ENCODE measurements at places on chromosomes 7 and 10.

- DNase-seq = peak; percentile 19
Observed at GRCh38 chr10:5976512-5977470, 552 bp downstream of the IL15RA start.

- no peak for DNase-seq
Observed at GRCh38 chr10:92124020-92124419, 166.9 kb downstream of the CPEB3 start.

GRCh38 chr7:128259131-128260061 lies 18.3 kb downstream of the LEP start:
- no peak for DNase-seq

- no peak for DNase-seq
Observed at GRCh38 chr7:128378637-128379036, 17.1 kb upstream of the PRRT4 start.

- no peak for DNase-seq
Observed at GRCh38 chr10:6171881-6172695, 30.6 kb upstream of the PFKFB3 start.

DNA sequence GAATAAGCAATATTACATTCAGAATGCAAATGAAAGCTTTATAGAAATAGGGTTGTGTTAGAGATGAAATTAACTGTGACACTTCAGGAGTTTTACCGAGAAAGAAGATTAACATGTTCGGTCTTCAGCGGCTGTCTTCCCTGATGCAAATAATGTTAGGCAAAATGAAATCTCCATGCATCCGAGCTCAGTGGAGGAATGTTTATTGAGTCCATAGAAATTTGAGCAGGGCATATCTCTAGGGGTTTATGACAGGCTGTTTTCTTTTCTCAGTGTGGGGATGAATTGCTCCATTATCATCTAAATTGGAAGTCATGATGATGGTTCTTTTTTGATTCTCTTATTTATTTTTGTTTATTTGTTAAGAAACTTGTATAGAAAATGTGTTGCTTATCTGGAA lies 31.7 kb downstream of the DYNC1I1 start:
- no peak for DNase-seq

DNA sequence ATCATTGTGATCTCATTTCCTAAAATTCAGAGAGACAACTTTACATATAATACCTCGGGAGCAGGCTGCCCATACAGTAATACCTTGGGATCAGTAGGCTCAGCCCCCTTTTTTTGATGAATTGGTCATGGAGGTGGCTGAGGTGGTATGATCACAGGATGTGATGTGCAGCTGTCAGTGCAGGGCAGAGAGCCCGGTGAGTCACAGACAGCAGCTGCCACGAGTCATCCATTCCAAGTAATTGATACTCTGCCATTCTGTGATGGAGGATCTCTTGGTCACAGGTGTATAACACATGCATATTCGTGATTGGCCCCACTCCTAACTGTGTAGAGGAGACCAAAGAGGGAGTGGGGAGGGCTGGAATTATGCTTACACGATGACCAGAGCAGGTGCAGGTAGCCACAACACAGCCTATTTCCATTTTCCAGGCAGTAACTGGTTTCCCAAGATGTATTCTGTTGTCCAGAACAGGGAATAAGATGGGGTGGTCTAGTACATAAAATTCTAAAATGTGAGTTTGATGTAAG lies 14.1 kb downstream of the NRCAM start:
- DNase-seq = no peak

DNA sequence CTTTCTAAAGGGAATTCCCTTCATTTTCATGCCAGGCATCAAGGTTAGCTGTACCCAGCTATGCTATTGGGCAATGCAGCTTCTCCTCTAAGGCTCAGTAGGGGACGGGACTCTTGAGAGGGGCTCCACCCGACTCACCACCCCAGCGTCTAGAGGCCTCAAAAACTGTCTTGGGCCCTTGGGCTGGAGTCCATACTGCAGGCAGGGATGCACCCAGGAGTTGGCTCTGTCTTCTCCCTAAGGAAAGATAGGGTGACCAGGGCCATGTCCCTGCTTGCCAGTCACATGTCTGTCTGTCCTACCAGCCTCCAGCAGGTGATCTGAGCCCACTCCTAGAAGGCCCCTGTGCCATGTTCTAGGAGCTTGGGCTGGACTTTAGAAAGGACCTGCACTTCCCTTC lies 1.2 kb downstream of the OPN4 start:
- no peak for DNase-seq

- DNase-seq = peak; percentile 11
Observed at GRCh38 chr7:6623589-6624245, 8.3 kb downstream of the ZNF853 start.

DNA sequence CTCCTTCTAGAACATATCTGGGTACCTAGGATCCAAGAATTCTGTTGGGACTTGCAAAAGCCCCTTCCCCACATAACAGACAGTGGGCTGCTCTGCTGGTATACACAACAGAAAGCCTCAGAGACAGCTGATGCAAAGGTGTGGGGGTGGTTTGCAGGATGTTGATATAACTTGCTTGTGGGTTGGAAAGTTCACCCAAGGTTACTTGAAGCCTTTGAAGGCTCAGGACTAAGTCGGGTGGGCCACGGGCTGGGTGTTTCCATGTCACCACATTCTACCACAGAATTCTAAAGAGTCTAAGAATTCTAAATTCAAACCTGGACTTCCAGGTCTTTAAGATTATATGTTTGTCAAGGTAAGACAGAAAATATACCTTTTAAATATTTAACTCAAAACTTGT lies 7.4 kb upstream of the NRCAM start:
- no peak for DNase-seq

DNA sequence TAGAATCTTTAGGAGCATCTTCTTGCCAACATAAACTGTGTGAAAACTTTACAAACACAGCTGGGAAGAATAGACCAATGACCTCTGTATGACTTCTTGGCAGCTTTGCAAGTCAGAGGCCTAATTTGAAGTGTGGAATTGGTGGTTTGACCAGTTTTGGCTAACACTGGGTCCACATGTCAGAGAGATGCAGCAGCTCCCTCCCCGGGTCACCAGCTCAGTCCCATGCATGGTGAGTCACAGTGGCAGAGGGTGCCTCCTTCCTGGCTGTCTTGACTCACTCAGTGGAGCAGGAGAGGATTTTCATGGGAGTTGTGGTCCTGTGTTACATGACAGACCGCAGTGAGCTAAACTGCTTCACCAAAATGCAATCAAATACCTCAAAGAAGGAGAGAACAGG lies 8.2 kb upstream of the STARD3NL start:
- no peak for DNase-seq

DNA sequence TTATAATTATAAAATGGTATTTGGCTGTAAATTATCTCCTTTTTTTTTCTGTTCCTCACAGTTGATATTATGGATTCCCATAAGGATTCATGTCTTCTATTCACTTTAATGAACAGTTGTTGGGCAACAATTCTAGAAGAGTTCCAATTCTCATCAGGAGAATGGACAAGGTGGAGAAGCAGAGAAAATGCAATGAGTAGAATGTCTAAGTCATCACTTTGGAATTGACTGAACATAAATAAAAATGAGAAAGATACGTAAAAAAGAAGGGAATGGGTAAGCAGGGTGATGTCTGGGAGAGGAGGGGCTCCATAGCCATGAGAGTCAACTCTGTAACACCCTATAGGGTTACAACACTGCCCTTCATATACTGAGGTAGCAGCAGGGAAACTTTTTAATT lies 1.8 kb upstream of the CAV2 start:
- DNase-seq = no peak

GRCh38 chr7:112010109-112010508 lies 196.1 kb downstream of the DOCK4 start:
- no peak for DNase-seq

GRCh38 chr10:33233635-33234034 lies 100.8 kb downstream of the NRP1 start:
- no peak for DNase-seq

DNA sequence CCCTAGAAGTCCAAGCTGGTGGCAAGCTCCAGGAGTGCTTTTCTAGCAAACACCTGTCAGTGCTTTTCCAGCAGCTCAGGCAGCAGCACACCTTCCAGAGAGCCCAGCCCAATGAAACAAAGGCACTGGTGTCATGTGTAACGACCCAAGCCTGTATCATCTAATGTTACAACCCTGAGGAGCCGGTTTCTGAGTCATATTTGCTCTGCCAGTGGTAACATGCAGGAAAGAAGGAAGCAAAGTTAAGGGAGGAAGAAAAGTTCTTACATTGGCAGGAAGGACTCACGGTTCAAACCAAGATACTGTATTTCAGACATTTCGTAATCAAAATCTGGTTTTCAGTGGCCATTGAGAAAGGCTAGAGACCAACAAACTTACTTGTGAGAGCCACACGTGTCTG lies at the start of gene ANKRD22:
Gene ANKRD22, minus strand, starts transcription at position 139 of the 400 bp plus-strand sequence. CDS start 237 bp downstream, outside the sequence.
- no peak for DNase-seq

DNA sequence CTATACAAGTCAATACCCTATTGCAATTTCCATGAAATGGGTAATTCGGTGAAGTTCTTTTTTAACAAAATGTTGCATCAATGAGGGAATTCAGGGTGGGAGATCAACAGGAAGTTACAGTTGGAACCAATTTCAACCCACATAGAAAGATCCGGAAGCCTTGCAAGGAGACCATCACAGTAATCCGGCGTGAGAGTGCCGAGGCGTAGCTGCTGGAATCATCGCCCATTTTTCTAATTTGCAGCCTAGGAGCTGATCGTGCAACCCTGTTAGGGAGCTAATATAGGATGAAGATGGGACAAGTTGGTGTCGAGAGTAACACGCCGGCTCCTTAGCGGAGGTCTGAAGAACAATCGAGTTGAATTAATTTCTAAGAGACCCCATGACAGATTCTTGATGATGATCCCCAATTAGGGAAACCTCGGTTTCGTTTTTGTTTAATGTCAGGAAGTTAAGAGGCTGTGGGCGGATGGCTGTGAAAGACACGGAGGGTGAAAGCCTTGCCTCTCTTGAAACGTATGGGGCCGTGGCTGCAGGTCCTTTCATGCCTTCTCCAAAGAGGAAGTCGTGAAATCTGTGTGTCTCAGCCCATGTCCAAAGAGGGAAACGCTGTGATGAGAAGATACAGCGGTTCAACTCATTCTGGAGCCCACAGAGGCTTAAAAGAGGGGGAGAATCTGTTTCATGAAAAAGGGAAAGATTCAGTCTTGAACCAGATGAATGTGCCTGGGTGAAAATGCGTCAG lies 51.2 kb upstream of the CARD11 start:
- peak; percentile 28 for DNase-seq

DNA sequence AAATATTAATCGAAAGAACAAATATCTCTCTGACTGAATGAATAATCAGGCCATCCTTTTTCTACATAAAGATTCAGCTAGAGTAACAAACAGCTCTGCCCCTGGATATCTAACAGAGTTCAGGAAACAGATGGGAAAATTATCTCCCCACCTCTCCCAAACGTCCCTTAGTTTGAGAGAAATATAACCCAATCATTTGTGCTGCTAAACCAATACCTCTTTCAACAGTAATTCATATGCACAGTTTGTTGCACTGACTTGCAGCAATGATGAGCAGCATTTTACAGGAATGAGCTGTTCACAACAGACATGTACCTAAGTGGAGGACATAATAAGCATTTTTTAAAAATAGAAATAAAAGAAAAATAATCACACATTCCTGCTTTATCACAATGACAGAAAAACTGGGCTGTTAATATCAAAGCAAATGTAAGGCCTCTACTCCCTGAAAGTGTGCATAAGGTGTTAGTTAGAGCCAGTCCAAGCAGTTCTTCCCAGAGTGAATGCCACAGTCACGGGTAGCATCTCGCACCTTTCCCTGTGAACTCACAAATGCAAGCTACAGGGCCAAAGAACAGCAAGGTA lies 2.3 kb downstream of the CREB3L2 start:
- DNase-seq = no peak

DNA sequence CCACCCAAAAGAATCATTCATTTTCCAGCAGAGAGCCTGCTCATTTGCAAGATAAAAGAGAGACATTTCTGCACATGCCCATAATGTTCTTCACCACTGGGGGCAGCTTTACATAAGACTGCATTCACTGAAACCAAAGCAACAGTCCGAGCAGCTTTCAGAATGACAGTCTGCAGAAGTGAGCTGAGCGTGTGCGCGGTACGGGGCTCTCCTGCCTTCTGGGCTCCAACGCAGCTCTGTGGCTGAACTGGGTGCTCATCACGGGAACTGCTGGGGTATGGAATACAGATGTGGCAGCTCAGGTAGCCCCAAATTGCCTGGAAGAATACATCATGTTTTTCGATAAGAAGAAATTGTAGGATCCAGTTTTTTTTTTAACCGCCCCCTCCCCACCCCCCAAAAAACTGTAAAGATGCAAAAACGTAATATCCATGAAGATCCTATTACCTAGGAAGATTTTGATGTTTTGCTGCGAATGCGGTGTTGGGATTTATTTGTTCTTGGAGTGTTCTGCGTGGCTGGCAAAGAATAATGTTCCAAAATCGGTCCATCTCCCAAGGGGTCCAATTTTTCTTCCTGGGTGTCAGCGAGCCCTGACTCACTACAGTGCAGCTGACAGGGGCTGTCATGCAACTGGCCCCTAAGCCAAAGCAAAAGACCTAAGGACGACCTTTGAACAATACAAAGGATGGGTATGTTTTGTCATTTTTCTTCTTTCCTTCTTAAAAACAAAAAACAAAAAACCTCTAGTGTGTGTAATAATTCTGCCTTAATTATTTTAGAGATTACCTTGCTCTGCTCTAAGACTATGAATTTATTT lies at the start of gene LRRTM3:
Gene LRRTM3, plus strand, starts transcription at position 141 of the 820 bp plus-strand sequence.
- no peak for DNase-seq

- DNase-seq = no peak
Observed at GRCh38 chr7:70997261-70997660, 134.7 kb upstream of the GALNT17 start.

DNA sequence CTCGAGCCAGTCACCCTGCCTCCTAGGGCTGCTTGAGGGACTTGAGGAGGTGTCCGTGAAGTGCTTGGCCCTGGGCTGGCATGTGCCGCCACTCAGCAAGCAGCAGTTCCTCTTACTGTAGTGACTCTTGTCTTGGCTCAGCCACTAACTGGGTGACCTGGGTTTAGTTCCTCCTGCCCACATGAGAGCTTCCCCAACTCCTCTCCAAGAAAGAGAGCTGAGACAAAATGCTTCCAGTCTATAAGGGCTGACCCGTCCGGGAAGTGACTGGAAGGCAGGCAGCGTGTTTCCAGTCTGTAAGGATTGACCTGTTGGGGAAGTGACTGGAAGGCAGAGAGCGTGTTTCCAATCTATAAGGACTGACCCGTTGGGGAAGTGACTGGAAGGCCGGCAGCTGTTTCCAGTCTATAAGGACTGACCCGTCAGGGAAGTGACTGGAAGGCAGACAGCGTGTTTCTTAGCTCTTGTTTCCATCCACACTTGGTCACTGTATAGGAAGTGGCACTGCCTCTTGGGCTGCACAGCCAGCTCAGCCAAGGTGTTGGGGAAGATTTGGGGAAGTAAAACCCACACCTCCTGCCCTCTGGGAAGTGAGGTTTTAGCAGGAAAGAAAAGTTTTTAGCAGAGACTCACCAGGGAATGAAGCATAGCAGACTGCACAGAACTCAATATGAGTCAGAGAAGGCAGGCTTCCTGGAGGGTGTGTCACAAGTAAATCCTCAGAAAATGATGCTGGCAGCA lies 53.3 kb upstream of the PPIF start:
- DNase-seq = no peak

- DNase-seq = no peak
Observed at GRCh38 chr10:106652279-106652678, 512.2 kb downstream of the SORCS1 start.
